Dermis microvascular lymphatic vessel endothelial cell (primary cell): ENCODE measurements at places on chromosomes 2 and 18. TPM values are rescaled to one million over a fixed set of nuclear protein-coding genes. Genes with fewer than 3 reads are reported as not detected.

FLACC1 gene
- 0.13 and 0.39 TPM in 2 replicates for total RNA-seq

RFTN2 gene
- total RNA-seq = 9.8 and 10.6 TPM in 2 replicates

SLC8A1 gene
- 0.13 TPM in 2 replicates for total RNA-seq

CFAP53 gene
- total RNA-seq = 0.13 TPM in 2 replicates

CAVIN2 gene
- total RNA-seq = 282 and 296 TPM in 2 replicates

RAB31 gene
- total RNA-seq = 46.5 and 56.6 TPM in 2 replicates

PAX3 gene
- total RNA-seq = not detected in 2 replicates

DNER gene
- total RNA-seq = under 0.01 and 0.13 TPM in 2 replicates

TEX44 gene
- total RNA-seq = not detected in 2 replicates

FSIP2 gene
- total RNA-seq = under 0.01 TPM in 2 replicates

ZNF397 gene
- 4.7 and 8.1 TPM in 2 replicates for total RNA-seq

KIF5C gene
- under 0.01 TPM in 2 replicates for total RNA-seq

DAW1 gene
- total RNA-seq = not detected in 2 replicates

CPLX4 gene
- total RNA-seq = not detected in 2 replicates

OBSL1 gene
- 17.2 and 40.8 TPM in 2 replicates for total RNA-seq

MOGAT1 gene
- not detected in 2 replicates for total RNA-seq

C2orf78 gene
- total RNA-seq = not detected in 2 replicates

TFCP2L1 gene
- not detected in 2 replicates for total RNA-seq

C2orf66 gene
- total RNA-seq = under 0.01 and 0.13 TPM in 2 replicates

HRH4 gene
- total RNA-seq = not detected in 2 replicates

THSD7B gene
- total RNA-seq = not detected in 2 replicates

LAMA1 gene
- 0.13 and 0.25 TPM in 2 replicates for total RNA-seq

CTNNA2 gene
- total RNA-seq = not detected in 2 replicates
